ENCODE measurements at places on chromosomes 1 and 21. TPM values are rescaled to one million over a fixed set of nuclear protein-coding genes. Genes with fewer than 3 reads are reported as not detected.

DNA sequence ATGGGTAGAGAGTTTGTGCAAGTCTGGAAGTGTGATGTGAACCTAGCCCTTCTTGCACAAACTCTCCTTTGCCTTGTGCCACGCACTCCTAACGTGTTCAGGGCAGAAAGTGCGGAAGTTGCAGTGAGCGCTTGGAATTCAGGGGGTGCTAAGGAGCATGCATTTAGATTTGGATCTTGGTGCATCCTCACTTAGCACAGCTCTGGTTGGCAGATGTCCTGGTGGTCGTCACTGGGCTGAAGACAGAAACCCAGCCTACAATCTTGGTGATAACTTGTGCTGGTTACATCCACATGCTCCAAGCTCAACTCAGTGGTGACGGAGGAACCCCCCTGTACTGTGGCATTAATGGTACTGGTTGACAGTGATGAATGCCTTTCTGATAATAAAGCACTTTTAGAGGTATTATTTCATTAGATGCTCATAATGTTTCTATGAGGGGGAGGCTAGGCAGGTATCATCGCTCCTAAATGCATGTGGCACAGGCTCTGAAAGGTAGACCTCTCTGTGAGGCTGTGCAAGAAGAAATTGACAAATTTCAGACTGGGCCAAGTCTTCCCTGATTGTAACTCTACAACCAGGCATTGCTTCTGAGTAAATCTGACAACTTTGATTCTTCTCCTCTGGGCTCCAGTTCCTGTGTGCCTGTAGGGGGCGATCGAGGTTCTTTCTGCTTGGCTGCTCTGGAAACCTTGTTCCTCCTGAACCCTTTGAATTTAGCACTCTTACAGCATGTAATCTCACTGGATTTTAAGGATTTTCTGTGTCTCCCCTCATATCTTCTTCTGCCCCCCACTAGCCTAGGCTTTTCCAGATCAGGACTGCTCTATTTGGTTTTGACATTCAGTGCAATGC lies 40.6 kb downstream of the MAPKAPK2 start:
- DNase-seq = no peak

DNA sequence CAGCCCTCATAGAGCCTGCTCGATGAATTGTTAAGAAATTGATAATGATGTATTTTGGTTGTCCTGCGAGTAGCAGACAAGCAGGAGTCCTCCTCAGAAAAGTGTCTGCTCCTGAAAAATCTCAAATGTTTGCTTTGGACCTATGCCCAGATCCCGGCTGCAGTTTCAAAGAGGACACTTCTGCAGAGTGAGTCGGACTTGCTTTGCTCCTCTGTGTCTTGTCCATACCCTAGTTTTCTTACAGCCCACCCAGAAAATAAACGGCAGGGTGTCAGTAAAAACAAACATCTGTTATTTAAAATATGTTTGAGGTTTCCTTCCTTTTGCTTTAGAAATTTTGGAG lies 2.8 kb downstream of the S100A10 start:
- no peak for DNase-seq

Gene RNF187
- 85.4 TPM for total RNA-seq

- DNase-seq = no peak
Observed at GRCh38 chr1:77007675-77008074, 140.4 kb downstream of the ST6GALNAC5 start.

GRCh38 chr1:22888320-22889075 lies 84.2 kb downstream of the LACTBL1 start:
- DNase-seq = peak; percentile 3

- no peak for DNase-seq
Observed at GRCh38 chr1:90579212-90579802, 137.8 kb downstream of the BARHL2 start.

- DNase-seq = no peak
Observed at GRCh38 chr1:63670164-63670563, 77.0 kb downstream of the PGM1 start.

- DNase-seq = no peak
Observed at GRCh38 chr1:246608616-246609376, 42.5 kb downstream of the CNST start.

Gene C1orf210
- not detected for total RNA-seq

Gene MAGI3
- total RNA-seq = 4.6 TPM

Gene DNALI1
- total RNA-seq = 6.1 TPM

DNA sequence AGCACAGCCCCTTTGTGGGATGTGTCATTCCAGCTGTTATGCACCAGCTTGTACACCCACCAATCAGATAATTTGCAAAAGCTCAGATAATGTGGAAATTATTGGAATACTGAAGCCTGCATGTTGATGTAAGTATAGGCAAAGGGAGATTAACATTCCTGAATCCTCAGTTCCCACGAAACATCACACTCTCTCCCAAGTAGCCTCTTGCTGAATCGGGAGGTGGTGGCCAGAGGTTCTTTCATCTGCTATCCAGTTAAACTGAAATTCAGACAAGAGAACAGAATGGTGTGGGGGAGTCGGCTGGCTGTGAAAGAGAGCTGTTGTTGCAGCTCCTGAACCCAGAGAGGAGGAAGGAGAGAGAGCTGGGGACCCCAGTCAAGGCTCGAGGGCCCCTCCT lies 170.9 kb downstream of the ZBTB18 start:
- no peak for DNase-seq

GRCh38 chr1:115242543-115242942 lies 95.5 kb downstream of the NGF start:
- no peak for DNase-seq

Gene MAP3K7CL
- total RNA-seq = 1.1 TPM

Gene L1TD1
- total RNA-seq = not detected

- DNase-seq = no peak
Observed at GRCh38 chr1:37055631-37056030, 21.3 kb upstream of the GRIK3 start.

GRCh38 chr1:39293375-39294070 lies 89.0 kb downstream of the MACF1 start:
- no peak for DNase-seq

DNA sequence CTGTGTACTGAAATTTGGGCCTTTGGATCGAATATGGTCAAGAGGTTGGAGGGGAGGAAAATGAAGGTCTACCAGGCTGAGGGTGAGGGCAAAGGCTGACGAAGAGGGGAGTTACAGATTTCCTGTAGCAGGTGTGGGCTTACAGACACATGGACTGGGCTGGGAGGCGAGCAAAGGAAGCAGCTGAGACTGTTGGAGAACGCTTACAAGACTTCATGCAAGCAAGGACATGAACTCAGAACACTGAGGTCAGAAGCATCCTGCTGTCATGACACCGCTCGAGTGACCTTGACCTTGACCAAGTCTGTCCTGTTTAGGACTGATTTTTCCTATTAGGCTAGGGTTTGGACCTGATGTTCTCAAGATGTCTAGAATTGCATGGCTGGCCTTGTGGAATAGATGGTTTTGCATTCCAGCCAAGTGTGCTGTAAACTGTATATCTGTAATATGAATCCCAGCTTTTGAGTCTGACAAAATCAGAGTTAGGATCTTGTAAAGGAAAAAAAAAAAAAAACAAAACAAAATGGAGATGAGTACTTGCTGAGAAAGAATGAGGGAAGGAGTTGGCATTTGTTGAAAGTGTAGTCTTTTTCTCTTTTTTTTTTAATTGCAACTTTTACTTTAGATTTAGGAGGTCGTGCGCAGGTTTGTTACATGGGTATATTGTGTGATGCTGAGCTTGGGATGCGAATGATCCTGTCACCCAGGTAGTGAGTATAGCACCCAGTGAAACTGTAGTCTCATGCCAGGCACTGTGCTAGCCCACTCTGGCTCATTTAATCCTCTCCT lies 5.8 kb downstream of the ELF3 start:
- DNase-seq = no peak

Gene CNR2
- not detected for total RNA-seq

Gene TSPEAR
- 0.65 TPM for total RNA-seq

- no peak for DNase-seq
Observed at GRCh38 chr1:185593271-185593670, 140.9 kb upstream of the HMCN1 start.

DNA sequence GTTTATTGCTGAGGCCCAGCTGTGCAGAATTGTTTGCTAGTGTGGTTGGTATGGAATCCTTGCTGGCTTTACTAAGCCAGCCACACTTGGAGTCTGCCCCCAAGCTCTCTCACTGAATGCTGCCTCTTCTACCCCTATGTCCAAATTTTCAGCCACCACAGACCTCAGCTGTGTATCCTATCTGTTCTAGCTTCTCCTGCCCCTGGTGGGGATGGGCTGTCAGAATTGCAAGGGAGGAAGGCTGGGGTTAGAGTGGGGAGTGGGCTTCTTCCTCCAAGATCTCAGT lies 4.4 kb downstream of the NHLH1 start:
- no peak for DNase-seq

DNA sequence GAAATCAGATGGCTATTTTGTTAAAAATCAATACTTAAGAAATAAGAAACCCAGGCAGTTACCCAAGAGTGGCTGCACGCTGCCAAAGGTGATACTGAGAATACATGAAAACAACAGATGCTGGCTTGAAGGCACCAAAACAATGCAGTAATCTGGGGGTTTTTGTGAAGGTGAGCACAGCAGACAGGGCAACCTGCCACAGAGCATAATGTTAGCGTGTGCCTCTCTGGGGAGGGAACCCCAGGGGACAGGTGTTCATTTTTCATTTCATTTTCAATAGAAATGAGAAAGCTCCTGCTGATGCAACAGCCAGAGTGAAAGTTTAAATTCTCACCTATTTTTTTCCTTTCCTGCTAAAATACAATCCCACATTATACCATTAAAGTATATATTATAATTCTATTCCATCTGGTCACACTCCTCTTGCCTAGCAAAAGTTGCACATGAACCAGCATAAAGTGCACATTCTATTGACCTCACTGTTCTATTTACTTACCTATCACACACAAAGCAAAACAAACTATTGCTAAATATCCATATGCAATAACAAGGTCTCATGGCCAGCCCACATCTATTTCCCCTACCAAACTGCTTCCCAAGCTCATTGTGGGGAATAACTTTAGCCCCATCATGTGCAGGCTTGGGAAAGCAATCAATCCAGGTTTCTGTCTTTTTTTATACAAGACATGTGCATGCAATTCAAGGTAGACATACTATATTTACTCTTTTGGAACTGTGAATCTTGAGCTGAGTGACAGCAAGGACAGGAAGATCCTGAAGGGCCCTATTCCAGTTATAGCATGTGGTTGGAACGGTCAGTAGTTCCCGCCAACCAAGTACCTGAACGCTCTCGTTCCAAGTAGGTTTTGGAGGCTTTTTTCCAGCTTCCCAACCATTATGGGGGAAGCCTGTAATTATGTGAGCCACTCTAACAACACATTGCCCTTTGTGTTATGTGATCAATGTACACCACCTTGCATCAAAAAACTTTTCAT lies 173.6 kb downstream of the RERE start:
- DNase-seq = no peak

Gene C8B
- total RNA-seq = not detected

DNA sequence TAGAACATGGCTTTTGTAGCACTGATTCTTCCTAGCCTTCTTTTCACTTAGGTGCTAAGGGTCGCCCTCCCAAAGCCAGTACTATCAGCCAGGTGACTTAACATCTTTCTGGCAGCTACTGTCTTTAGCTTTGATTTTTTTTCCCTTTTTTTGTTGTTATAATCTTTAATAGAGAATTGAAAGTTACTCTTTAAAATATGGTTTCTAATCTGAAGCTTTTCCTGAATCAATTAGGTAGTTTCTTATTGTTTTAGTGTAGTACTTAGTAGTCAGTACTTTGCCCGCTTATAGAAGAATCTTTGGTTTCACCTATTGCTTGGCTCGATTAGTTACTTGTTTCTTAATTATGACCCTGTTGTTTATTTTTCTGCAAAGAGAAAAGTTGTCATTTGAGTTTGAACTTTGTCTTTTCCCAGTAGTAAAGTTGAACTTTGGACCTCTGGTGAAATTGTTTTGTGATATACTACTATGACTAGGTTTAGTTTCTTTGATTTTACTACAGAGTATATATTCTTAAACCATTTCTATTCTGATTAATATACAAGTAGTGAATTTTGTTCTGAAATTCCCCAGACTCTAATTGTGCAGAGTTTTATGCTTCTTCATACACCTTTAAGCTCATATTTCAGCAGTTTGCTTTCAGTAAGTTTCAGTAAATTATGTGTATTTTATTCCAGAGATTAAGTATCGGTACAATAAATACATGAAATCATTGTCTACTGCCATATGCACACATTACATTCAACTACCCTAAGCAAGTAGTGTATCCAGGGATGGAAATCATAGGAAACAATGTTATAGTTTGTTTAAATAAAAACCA lies 3.9 kb downstream of the MAGI3 start:
- no peak for DNase-seq

- peak; percentile 84 for DNase-seq
Observed at GRCh38 chr1:33256471-33257206, at the start of gene ZNF362. TSS of gene ZNF362 (plus strand) at chr1:33256492. CDS start at chr1:33270575, 14,083 bp downstream.

Gene CHI3L2
- total RNA-seq = 7.5 TPM

Gene SYCP1
- total RNA-seq = not detected

DNA sequence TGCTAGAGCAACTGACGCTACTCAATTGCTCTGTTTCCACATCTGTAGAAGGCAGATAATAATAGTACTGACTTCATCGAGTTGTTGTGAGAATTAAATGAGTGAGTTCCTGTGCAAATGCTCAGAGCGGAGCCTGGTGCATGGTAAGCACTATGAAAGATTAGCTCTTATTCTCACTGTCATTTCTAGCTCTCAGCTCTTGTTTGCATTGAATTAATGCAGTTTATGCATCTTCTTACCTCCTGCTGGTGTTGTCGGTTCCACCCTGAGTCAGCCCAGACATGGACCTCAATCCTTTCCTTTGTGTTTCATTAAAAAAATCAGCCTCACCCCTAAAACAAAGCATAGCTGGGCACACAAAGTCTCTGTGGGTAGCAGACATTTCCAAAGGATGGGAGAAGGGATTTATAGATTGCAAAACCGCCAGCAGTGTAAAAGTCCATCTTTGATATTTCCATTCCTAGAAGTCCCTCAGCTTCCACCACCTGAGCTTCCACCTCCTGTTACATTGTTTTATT lies 254.4 kb upstream of the CSF3R start:
- DNase-seq = no peak

Gene SERINC2
- 1.7 TPM for total RNA-seq

Gene KCNJ10
- total RNA-seq = not detected

Gene NLRP3
- total RNA-seq = 1.2 TPM

- no peak for DNase-seq
Observed at GRCh38 chr1:239250353-239251035, 135.9 kb upstream of the CHRM3 start.

- DNase-seq = no peak
Observed at GRCh38 chr1:183004141-183004540, 19.1 kb upstream of the LAMC1 start.

DNA sequence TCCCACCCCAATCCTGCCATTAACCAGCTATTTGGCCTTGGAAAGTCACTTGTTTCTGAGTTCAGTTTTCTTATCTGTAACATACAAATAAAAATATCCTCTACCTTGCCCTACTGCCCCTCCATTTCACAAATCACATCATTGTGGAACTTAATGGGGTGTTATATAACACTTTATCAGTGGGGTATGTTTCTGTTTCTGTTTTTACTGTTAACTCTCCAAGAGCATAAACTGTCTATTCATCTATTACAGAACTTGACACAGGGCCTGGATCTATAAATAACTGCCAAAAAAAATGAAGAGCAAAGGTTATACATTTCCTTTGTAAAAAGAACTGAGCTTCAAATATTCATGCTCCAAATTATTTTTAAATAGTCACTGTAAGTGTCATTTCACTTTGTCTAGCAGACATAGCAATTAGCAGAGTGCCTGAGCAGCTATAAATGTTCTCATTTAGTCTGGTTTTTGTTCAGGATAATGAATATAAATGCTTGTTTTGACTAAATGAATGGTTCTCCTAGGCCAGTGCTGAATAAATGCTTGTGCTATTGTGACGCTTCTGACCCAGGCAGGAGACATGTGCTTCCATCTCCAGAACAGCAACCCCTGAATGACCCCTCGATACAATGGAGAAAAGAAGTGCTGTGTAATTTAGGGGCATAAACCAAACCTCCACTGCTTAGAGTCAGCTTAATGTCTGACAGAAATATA lies 7.4 kb downstream of the PIGM start:
- no peak for DNase-seq

All from Right ventricle myocardium inferior (tissue), 1 donor.